ENCODE measurements at places on chromosomes 1 and 21.

DNA sequence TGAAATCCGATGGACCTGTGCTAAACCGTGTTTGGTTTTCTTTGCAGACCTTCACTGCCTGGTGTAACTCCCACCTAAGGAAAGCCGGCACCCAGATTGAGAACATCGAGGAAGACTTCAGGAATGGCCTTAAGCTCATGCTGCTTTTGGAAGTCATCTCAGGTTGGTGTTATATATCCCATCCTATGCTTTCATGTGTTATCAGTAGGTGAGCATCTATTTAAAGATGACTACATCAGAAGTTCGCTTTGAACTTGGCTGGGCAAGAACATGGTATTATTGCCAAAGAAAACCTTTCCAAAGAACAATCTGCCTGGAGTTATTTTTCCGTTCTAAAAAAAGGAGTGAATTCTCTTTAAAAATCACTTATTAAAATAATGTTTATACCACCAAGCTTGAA, 31.5 kb downstream of the ACTN2 start:
- no peak for DNase-seq

- no peak for DNase-seq
Measured at GRCh38 chr21:40689840-40690360, 157.1 kb downstream of the DSCAM start.

- no peak for DNase-seq
Measured at GRCh38 chr1:181208083-181208482, 119.6 kb downstream of the IER5 start.

DNA sequence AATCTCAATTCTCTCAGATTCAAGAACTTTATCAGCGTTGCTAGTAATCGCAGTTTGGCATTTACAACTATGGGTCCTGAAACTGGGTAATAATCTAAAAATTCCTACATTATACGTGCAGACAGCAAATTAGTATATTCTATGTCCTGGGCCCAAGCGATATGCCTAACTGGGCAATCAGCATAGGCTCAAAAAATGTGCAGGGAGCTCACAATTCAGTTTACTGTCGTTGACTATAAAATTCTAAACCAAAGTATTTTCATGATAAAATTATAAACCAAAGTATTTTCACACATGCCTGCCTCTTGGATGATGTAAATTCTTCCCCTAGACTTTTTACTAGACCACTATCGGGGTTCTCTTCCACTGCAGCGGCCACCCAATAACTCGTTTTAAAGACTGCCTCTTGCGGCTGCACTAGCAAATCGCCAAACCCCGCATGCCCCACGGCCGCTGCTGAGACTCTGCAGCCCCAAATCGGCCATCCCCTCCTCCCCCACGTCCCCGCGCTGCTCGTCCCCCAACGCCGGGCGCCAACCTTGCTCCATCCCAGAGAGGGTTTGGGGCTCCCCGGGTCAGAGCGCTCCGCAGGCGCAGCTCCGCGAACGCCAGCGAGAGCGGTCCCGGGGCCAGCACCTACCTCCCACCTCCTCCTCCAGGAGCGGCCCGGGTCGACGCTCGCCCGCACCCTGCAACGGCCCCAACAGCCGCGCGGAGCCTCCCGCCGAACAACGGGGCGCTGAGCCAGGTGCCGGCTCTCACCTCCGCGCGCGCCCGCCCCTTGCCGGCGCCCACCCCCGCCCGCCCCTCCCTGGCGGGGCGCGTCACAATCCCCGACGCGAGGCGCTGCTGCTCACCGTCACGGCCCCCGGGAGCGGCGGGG, 506 bp downstream of the SSX2IP start:
- no peak for DNase-seq

- DNase-seq = no peak
Measured at GRCh38 chr1:66353257-66353656, 180.7 kb upstream of the SGIP1 start.

DNA sequence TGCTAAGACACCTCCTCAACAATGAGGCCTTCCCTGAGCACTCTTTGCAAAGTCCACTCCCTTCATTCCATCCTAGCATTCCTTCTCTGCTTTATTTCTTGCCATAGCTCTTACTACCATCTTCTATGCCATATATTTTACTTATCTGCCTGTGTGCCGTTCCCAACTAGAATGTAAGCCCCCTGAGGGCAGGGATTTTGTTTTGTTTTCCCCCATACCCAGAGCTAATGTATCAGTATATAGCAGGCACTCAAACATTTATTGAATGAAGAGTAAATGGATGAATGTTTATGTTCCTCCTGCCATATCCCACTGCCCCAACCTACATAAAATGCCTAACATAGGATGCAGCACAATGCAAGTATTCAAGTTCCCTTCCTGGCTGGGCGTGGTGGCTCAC, 14.9 kb upstream of the PPP1R15B start:
- no peak for DNase-seq

DNA sequence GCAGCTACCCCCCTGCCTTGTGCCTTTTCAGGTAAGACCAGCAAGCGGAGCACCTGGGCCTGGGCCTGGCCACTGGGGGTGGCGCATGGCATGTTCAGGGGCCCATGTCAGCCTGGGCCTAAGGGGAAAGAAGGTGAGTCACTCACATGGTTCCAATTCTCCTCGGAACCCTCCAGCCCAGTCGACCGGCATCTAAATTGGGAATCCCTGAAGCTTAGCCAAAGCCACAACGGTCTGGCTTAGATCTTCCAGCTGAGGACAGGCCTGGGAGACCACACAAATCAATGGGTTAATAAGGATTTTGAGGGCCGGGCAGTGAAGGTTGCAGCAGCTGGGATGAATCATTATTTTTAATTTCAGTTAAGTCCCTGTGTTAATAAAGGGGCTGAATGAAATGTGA, 145.1 kb upstream of the SMYD2 start:
- DNase-seq = no peak
